SHP77 treated with DMSO at 0.1 percent for 48 hours (cell line): ENCODE measurements at places on chromosomes 5 and 9.

- DNase-seq: no peak
These were observed 40.8 kb upstream of the SRP19 start for GRCh38 chr5:112820246-112820645.

DNA sequence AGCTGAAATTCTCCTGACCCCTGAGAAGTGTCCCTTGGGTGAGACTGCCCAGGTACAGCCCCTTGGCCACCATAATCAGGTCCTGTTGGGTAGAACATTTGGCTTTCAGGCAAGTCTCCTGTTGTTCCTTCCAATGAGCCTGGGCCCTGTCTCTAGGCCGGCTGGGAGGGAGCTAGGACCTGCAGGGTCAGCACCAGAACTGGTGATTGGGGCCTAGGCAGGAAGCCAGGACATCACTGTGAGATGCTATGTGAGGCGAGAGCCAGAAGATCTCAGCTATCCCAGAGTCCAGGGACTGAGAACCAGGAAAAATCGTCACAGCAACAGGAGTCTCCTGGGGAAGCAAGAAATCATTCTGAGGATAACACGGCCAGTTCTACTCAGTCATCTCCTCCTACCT is 51.5 kb downstream of the PCDH1 start:
- DNase-seq: no peak

DNA sequence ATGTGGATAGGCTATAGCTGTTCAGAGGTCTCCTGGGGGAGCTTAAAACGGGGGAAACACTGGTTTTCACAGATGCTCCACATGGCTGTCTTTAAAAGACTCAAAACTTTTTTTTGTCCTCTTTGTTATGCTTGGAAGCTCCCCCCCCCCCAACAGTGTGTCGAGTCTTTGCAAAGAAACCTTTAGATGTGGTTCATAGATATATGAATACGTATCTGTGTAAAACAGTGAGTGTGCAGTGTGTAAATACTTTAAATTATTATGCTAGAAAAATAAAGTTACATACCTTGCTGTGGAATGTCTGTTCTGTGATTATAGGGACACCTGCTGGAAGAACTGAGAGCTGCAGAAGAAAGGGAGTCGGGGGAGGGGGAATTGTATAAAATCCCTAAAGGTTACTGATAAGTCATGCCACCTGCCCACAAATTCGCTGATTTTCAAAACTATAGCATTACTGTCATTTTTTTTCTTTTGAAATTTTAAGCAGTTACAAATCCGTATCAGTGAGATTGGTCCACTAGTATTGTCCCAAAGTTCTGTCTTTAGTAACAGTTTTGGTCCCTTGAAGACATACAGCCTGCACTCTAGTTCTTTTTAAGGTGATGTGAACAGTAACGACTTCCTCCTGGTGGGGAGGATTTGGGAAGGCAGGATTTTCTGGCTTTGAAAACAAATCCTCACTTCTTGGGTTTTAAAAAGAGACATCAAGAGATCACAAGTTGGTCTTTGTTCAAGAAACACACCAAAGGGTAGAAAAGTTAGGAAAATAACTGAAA is 22.9 kb downstream of the RGMB start:
- DNase-seq: peak; percentile 11

DNA sequence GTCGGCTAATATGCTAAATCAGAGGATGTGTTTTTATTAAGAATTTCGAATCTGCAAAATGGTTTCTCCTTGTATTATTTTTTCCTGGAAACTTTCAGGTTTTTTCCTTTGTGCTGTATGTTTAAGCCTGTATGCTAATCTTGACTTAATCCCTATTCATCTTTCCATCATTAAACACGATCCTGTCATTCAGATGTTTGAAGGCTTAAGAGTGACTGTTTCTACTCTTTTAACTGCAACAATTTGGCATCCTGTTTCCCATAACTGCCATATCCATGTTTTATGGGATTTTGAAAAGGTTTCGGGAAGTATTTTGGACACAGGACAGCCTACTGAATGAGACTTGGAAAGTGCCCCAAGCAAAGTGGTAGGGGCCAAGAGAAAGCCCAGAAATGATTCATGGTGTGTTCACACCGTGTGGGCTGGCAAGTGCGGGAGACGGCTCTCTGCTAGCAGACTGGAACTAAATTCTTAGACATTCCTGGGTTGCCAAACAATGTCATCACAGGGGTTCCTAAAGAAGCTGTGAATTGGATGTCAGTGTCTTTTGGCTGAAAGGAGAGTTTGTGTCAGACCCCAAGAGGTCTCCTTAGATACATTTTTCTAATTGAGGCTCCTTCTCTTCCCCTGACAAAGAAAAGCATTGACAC is 125.4 kb upstream of the ADAMTS16 start:
- no peak for DNase-seq

DNA sequence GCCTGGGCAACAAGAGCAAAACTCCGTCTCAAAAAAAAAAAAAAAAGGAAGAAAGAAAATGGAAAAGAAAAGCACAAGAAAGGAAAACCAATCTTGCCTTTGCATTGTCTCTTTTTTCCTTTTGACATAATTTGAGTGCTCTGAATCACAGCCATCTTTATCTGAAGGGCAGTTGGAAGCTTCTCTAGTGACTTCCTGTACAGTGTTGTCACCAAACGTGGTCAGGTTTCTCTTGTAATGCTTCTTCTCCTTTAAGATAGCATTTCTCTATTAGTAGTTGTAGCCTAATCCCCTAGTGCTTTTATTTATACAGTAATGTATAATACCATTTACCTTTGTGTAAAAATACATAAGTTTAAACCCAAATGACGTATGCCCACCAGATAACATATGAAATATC is 18.1 kb downstream of the PRKACG start:
- no peak for DNase-seq

GRCh38 chr5:118894709-118895108 is 93.6 kb downstream of the DTWD2 start:
- no peak for DNase-seq

DNA sequence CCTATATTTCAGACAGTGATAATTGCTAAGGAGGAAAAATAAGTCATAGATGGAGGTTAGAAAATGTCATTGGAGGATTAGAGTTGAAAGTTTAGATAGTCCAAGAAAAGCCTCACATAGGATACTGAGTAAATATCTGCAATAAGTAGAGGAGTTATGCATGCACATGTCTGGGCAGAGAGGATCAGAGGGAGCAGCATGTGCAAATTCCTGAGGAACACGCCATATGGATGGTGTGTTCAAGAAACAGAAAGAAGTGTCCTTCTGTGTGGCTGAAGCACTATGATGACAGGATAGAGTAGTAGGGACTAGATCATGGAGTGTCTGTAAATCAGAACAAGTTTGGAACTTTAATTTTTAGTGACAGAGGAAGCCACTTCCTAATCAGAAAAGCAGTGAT is 52.2 kb downstream of the SGCD start:
- no peak for DNase-seq

DNA sequence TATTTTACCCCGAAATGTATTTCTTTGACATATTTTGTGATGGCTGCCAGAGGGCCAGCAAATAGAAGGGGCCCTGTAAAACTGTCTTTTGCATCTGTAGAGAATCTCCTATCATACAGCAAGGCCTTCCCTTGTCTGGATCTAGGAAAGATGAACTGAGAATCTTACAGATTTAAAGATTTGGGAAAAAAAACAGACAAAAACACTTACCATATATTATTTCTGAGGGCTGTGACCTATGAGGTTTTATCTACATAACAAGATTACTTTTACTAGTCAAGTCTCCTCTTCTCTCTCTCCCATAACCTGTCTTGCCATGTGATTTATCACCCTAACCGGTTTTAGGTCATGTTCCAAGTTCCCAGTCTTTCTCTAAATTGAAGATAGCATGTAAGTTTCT is 599.2 kb upstream of the CDH6 start:
- DNase-seq: no peak

DNA sequence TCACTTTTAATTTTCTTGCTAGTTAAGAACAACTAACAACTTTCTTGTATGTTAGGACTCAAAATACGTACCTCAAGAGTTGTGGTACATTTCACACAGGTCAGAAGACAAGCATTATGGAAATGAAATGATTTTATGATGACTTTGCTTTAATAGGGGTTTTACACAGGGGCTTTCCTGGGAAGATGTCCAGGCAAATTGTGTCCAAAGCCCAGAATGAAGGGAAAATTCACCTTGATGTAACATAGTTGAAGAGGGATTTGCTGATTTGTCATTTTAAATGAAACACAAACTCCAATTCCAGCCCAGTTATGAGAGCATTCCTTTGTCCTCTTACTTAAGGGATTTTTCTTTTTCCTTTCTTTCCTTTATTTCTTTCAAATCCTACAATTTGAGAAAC is 89.2 kb downstream of the ARL15 start:
- no peak for DNase-seq

DNA sequence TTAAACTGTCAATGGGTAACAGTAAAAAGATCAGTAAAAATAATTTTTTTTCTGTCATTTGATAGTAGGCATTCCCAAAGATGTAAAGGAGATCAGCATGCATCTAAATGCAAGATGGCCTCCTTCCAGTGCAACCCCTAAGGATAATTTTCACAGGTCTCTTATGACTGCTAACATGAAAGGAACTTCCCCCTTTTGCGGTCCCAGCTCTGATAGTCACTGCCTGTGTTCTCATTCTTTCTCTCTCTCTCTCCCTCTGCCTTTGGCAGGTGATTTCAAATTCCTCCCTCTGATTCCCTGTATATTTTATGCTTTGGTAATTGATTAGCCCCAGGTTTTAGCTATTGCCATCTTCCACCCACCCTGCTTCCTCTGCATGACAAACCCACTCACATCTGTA is 8.9 kb downstream of the SPINK14 start:
- no peak for DNase-seq
